ENCODE measurements at places on chromosomes 3 and 15. TPM values are rescaled to one million over a fixed set of nuclear protein-coding genes. Genes with fewer than 3 reads are reported as not detected.

DNA sequence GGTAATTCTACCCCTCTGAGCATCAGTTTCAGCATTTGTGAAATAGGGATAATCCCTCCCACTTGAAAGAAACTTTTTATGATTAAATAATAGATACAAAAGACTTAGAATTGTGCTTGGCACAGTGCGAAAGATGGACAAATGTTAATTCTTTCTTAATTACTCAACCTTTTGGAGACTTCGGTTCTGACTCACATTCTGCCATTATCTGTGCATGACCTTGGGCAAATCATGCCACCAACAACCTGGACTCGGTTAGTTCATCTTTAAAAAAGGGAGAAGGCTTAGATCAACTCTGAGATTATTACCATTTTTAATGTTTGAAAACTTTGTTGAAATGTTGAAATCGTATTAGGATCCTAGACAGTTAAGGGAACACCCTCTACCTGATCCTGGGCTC lies 40.6 kb upstream of the POLR2M start:
- no peak for DNase-seq

DNA sequence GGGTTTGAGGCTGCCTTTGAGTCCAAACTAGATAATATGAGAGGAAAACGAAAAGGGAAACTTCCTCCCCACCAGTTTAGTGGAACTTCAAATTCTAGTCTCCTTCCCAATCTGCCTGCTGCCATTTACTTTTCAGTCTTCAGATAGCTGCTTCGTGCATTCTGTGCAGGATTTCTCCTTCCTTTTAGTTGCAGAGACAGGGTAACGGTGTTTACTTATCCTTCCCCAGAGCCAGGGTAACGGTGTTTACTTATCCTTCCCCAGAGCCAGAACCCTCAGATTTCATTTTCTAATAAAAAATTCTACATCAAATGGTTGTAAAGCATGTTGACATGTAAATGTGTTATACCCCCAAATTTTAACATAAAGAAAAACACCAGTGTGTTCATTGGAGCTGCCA lies 282.6 kb downstream of the VPS13C start:
- DNase-seq = no peak

- no peak for DNase-seq
These were observed 178.2 kb upstream of the EOMES start for GRCh38 chr3:27900316-27900715.

DNA sequence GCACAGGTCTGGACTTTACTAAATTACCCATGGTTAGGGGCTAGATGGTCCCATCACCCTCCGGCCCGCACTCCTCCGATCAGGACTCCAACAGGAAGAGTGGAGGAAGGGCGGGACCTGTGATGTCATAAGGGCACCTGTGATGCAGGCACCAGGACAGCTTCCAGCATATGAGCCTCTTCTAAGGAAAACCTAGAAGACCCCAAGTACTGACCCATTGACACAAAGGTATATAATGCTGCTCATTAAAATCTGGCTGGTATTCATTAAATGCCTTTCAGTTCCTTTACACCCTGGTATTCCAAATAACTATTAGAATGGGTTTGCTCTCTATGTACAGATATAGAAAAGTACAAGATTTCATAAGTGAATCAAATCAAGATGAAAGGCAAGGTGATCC lies at the start of gene IQCF5:
TSS of gene IQCF5 (minus strand) at position 101 of the 400 bp plus-strand sequence. CDS start at position 31, 70 bp downstream.
- no peak for DNase-seq

DNA sequence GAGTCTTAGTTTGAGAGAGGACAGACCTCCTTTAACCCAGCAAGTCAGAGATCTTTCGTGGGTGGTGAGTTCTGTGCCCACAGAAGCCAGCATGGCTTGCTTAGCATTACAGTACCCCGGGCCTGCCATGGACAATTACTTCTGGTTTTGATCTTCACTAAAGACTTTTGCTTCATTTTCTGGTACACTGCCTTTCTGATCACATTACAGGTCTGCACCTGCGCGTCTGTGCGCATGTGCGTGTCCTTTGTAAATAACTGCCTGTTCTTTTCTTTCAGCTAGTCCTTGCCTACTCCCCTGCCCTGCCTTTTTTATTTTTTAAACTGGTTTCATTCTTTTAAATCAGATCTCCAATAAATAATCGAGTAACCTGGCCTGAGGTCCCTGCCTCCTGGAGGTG lies 57.1 kb upstream of the CMTM8 start:
- no peak for DNase-seq

GRCh38 chr3:63673111-63673510 lies 20.6 kb downstream of the SNTN start:
- no peak for DNase-seq

GRCh38 chr3:71816767-71817156 lies 31.8 kb upstream of the PROK2 start:
- no peak for DNase-seq

- peak; percentile 53 for DNase-seq
These were observed 1.2 kb upstream of the MME start for GRCh38 chr3:155078711-155079467.

- peak; percentile 20 for DNase-seq
These were observed 142.4 kb downstream of the EPHB1 start for GRCh38 chr3:134937256-134938028.

DNA sequence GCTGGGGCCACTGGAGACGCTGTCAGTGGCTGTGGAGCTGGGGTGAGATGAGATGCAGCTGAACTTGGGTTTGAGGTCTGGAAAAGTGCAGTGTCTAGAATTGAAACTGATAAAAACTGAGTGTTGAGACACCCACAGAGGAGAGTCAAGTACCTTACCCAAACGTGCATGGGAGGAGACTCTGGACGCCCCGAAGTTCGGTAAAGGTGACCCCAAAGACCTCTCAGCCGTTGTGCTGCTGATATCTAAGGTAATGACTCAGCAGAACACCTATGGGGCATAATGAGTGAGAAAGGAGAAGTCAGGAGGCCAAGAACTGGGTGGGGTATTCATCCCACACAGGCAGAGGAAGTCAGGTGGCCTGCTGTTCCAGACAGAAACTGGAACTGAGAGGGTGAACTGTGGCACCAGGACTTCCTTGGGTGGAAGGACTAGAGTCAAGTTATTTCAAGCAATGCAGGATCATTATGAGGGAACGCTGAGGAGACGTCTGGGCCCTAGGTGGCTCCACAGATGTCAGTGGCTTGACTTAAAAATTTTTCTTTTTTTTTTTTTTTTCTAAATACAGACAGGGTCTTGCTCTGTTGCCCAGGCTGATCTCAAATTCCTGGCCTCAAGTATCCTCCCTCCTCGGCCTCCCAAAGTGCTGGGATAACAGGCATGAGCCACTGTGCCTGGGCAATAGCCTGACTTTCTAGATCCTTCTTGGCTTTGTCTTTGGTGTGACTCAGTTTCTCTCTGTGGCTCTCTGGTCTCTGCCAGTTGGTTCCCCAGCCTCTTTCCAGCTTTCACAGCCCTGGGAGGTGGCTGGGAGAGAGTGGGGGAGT lies 67.6 kb upstream of the GCNT3 start:
- no peak for DNase-seq

GRCh38 chr15:51814606-51815005 lies 14.8 kb upstream of the TMOD3 start:
- no peak for DNase-seq

DNA sequence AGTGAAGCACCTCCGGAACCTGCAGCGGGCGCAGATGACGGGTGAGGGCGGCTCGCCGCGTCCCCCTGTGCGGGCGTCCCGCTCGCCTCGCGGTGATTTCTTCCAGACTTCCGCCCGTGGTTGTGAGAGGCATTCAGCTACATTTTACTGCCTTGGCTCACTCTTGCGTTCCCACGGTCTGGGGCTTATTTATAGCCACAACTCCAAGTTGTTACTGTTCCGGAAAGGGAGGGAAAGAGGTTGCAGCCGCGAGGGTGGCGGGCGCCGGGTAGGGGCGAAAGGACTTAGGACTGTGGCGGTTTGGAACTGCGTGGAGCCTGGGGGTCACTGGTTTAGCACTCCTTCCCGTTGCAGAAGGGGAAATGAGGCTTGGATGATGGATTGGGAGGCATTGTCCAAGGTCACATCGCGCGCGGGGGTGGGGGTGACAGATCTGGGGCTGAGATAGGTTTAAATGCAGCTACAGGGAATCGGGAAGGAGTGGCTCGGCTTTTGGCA lies 1.1 kb downstream of the HES1 start:
- peak; percentile 85 for DNase-seq

GRCh38 chr15:89349206-89349558 lies 14.6 kb upstream of the POLG start:
- no peak for DNase-seq

GRCh38 chr3:156519758-156520162 lies 35.2 kb downstream of the SSR3 start:
- DNase-seq = no peak

- DNase-seq = no peak
These were observed 68.8 kb downstream of the ZNF385D start for GRCh38 chr3:21682206-21682605.

DNA sequence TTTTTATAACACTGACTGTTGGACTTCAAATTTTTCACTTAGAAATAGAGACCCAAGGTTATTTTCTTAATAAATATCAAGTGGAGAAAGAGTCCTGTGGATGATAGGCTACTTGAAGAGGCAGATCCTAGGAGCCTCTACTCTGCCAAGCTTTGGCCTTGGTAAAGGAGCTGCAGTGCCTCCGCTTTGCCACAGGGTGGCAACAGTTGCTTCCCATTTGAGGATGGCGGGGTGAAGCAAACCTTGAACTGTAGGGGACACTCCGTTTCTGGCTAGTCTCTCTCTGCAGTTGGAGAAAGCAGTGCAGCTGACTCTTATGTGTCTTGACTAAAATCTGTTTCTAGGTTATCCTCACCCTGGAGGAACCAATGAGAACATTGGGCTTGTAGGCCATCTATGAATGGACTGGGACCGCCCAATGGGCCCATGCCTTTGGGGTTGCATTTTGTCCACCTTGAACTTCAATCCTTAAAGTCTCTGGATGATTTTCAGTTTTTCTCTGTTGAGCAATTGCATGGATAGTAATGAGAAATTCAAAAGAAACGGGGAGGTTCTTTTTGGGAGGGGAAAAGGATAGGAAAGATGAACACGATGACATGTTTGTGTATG lies 9.8 kb downstream of the SCG5 start:
- DNase-seq = peak; percentile 85

- no peak for DNase-seq
These were observed 34.8 kb upstream of the ARHGEF3 start for GRCh38 chr3:56836276-56837163.

DNA sequence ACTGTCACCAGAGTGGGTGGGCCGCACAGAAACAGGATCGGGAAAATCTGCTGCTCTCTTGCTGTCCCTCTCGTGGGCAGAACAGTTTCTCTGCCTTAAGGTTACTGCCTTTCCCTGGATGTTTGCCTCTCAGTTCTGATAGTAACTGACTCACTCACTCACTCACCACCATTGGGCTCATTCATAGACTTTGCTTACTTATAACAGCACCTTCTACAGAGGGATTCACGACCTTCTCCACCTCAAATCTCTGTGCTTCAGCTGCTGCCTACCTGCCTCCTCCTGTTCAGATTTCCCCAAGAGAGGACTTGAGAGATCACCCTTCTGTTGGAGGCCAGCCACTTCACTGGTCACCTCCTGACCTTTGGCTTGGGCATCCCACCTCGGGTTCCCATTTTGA lies 147.7 kb upstream of the ICE2 start:
- DNase-seq = no peak

- peak; percentile 90 for DNase-seq
These were observed 181.3 kb downstream of the LSAMP start for GRCh38 chr3:116263842-116264545.

SYNPR gene
- total RNA-seq = not detected

TEX55 gene
- not detected for total RNA-seq

IMPG2 gene
- total RNA-seq = 0.65 TPM

IQCF5 gene
- not detected for total RNA-seq

GMNC gene
- total RNA-seq = not detected

LYZL4 gene
- not detected for total RNA-seq
